Stimulated activated CD4-positive, alpha-beta T cell treated with anti-CD3 and anti-CD28 coated beads, Interleukin-2, amount 100 ng/mL, for 48 hours (primary cell): ENCODE measurements at places on chromosomes 1 and 21.

- DNase-seq = no peak
Measured at GRCh38 chr1:113593550-113594297, 165.6 kb downstream of the PHTF1 start.

DNA sequence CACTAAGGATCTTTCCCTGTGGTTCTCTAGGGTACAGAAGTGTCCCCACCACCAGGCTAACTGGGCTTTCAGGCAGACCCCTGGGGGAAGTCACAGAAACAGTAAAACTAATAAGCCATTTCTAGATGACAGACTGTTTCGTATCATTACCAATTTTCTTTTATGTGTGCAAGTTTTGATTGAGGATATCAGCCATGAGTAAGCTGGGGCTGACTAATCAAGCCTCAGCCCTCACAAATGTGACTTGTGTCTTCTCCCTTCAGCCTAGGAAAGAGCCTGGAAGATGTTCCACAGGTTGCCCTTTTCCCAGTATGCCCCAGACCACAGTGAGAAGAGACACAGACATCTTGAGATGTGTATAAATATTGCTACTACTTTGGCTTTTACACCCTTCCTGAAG lies 10.5 kb downstream of the PTGFRN start:
- no peak for DNase-seq

- DNase-seq = no peak
Measured at GRCh38 chr1:70887936-70888335, 159.7 kb downstream of the PTGER3 start.

DNA sequence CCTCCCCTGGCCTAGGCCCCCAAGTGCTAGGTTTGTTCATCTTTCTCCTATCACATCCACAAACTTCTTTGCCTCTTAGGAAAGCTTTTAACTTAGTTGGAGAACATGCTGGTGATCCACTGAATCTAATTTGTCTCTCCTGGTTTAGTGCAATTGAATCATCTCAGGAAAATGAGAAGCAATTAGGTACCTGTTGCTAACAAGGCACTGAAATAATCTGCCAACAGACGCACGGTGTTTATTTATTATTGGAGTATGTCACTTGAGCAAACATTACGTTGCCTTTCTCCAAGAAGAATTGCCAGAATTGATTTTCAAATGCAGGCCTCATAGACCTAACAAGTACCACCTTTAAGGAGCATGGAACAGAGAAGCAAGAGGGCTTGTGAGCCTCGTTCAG lies 309.4 kb downstream of the NFIA start:
- DNase-seq = no peak

DNA sequence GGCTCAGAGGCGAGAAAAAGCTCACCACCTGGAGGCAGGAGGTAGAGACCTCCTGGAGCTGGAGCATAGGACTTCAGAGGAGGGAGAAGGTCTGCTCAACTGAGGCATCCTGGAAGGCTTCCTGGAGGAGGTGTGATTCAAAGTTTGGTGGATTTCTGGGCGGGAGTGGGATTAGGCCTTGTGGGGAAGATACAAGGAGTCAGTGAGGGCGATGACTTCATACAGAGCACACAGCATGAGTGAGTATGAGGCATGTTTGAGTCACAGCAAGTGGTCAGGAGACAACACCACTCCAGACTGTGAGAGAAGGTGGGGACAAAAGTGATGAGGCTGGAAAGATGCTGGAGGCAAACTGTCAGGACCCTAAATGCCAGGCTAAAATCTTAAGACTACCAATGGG lies 77.6 kb downstream of the MATN1 start:
- DNase-seq = no peak

DNA sequence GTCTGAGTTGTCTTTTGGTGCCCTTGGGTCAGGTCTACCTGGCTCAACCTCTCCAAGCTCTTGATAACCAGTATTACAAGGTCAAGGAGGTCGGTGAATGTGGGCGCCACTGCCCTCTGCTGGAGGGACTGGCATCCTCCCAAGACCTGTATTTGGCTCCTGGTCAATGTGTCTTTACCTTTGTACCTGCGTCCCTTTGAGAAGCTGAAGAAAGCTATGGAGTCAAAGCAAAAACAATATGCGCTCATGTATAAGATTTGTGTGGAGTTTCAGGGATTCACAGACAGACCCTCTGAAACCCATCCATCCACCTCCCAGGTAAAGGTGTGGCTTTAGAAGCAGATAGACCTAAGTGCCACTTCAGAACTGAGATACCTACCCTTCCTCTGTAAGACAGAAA lies 61.8 kb upstream of the NBL1 start:
- peak; percentile 81 for DNase-seq

DNA sequence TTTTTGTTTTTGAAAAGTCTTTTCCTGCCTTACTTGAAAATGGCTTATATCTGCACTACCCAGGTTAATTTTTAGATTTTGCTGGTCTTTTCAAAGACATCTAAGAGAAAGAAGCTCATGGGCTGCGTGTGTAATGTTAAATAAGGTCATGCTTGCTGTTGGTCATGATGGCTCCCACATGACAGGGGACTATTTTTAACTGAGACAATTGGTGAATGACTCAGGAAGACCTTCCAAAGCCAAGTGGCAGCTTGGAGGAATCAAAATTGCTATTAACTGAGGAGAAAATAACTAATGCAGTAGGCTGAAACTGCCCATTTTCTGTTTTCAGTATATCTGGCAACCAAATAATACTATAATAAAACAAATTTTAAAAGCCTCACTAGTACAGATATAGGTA lies 117.1 kb upstream of the SPAG17 start:
- no peak for DNase-seq
